ENCODE measurements at places on chromosomes 5 and 9.

DNA sequence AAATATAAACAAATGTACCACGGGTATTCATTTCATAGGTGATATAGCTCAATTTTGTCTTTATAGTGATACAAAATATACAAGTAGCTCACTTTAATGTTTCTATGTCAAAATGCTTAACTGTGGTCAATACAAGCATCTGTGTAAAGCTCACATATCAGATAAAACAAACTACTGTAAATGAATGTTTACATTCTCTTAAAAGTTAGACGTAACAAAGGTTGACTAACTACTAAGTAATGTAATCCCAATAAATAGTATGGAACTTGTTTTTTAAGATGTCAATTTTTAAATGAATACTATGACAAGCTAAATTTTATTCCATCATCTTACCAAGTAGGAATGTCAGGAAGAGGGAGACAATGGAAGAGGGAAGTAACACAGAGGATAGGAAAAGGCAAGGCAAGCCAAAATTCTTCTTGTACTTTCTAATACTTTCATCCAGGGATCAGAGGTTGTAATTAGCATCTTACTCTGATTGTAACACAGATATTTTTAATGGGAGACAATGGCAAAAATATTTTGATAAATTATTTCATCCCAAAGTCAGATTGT lies 105.5 kb downstream of the STRBP start:
- DNase-seq = no peak

DNA sequence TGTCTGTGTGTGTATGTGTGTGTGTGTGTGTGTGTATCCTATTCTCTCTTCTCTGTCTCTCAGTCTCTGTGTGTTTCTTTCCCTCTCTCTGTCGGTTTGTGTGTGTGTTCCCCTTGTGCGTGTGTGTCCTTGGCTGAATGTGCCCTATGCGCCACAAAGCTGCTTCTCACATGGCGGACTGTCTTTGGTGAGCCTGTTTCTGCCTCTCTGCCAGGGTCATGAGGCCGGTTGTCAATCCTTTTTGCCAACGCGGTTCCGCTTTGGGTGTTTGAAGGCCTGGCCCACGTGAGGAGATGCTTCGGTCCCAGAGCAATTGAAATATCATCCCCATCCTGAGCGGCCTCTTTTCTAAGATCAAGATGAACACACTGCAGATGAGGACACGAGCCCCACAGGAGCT lies 476.0 kb downstream of the SPATA31A7 start:
- DNase-seq = no peak

GRCh38 chr9:135144581-135145170 lies 57.2 kb downstream of the OLFM1 start:
- no peak for DNase-seq

DNA sequence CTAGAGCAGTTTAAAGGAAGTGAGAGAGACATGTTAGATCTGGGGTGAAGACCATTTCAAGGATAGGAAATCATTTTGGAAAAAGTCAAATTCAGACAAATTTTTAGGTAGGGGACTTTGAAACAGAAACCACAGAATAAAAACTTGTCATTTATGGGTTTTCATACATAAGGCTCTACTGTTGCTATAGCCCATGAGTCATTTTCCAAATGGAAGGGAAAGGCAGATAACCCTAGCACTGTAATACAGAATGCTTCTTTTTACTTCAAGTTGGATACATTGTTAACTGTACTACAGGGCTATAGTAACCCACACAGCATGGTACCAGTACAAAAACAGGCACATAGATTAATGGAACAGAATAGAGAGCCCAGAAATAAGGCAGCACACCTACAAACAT lies 455.4 kb downstream of the EBF1 start:
- no peak for DNase-seq

GRCh38 chr9:21473236-21473635 lies 8.9 kb downstream of the IFNE start:
- no peak for DNase-seq

- DNase-seq = no peak
These were observed 368.4 kb downstream of the CDH18 start for GRCh38 chr5:19619571-19619970.

GRCh38 chr5:133262690-133263089 lies 210.9 kb downstream of the HSPA4 start:
- no peak for DNase-seq

- DNase-seq = no peak
These were observed 1008.9 kb downstream of the EFNA5 start for GRCh38 chr5:106661866-106662265.

- DNase-seq = no peak
These were observed 11.8 kb upstream of the ZDHHC11 start for GRCh38 chr5:862367-863243.

- DNase-seq = no peak
These were observed 126.4 kb upstream of the SLC12A2 start for GRCh38 chr5:127957183-127957582.

DNA sequence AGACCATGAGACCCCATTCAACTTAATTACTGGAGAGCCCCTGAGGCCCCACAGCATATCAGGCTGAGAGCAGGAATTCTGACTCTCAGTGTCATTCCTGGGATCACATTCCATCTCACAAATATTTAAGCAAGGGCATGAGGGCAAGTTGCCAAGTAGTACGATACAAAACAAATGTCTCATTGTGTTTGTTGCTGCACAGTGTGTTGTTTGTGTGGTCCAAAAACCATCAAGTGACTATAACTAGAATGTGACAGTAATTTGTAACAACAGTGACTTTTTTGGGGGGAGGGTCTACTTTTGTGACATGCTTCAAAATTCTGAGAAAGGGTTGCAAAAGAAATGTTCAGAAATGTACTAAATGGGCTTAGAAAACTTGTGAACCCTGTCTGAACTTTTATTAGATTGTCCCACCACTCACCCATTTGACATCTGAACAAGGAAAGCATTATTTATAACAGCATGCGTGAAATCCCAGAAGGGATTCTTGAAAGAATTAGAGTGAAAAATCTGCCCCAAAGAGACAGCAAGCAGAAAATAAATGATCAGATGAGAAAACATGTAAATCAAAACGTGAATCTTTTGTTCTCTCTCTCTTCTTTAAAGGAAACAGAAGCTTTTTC lies 347.0 kb downstream of the NTRK2 start:
- DNase-seq = no peak

- DNase-seq = no peak
These were observed 123.9 kb upstream of the ADAMTSL1 start for GRCh38 chr9:18350036-18350435.

GRCh38 chr5:58044166-58044565 lies 415.7 kb downstream of the PLK2 start:
- DNase-seq = no peak

DNA sequence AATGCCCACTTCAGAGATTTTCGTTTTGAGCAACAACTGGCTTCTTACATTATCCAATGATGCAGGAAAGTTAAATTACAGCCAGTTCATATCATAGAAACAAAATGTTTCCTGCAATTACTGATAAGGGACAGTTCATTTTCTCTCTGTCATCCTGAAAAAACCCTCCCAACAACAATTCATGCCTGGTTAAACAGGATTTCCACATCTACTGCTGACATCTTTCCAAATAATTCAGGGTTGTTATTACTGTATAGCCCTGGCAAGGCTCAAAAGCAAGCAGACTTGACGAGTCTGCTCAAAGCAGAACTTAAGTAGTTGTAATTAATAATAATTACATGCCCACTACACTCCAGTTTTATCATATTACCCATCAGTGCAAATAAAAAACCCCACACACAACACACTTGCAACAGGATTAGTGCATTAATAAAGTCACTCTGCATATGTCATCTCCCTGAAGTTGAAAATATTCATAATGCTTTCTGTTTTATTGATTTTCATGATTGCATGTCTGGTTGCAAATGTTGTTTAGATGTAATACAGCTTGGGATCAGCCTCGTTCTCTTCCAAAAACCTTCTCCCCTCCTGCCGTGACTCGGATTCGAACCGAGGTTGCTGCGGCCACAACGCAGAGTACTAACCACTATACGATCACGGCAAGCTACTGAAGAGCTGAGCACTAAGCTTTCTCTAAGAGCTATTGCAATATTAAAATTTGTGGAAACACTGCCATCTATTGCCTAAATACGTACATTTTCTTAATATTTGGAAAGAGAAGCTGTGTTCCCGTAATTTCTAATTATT lies 119.6 kb upstream of the NFIB start:
- DNase-seq = no peak

- DNase-seq = no peak
These were observed 40.7 kb downstream of the NR3C1 start for GRCh38 chr5:143362664-143363227.

GRCh38 chr9:82679472-82679871 lies 383.5 kb downstream of the RASEF start:
- DNase-seq = no peak

- no peak for DNase-seq
These were observed 812 bp downstream of the SREK1 start for GRCh38 chr5:66144834-66145390.

DNA sequence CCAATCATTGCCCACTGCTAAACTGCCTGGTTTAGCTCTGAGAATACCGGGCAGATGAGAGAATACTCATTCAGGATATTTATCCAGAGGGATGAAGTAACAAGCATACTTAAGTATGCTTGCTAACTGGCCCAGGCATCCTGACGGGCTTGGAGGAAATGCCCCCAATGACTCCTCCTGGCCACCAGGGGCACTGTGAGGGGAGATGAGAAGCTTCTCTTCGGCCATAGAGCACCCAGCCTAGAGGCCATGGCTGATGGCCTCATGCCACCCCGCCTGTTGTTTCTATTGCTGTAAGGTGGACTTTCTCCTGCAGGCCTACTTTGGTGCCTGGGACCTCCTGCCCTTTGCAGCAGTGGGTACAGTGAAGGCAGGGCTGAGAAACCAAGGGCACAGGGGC lies 134.5 kb upstream of the FSTL4 start:
- DNase-seq = no peak

DNA sequence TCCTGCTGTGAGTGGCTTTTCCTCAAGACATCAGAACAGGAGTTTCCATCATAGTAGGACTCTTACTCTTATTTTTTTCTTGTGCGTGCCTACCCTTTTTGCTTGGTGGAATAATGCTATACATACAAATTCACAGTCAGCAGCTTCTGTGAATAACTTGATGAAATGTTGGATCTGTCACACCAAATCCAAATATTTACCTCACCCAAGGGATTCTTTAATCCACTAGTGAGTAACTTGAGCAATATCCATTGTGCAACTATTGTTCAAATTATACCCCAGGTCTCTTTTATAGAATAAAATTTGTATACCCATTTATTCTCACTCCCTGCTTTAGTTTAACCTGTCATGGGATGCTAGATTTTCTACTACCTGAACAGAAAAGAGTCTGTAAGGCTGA lies 1078.3 kb upstream of the EDIL3 start:
- DNase-seq = no peak

GRCh38 chr9:82091610-82092009 lies 103.0 kb downstream of the SPATA31D1 start:
- no peak for DNase-seq

DNA sequence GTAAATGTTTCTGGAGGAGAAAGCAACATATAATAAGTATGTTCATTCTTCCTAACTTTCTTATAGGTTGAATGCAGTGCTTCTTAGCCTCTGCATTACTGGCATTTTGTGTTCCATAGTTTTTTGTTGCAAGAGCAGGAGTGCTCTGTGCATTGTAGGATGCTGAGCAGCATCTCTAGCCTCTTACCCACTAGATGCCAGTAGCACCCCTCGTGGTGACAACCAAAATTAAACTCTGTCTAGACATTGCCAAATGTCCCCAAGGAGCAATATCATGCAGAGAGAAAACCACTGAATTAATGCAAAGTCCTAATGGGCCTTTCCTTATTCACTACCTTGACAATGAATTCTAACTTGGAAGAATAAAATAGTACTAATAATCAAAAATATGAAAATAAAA lies 147.0 kb downstream of the GLIS3 start:
- no peak for DNase-seq

GRCh38 chr9:97758334-97758916 lies 61.3 kb upstream of the XPA start:
- DNase-seq = no peak

DNA sequence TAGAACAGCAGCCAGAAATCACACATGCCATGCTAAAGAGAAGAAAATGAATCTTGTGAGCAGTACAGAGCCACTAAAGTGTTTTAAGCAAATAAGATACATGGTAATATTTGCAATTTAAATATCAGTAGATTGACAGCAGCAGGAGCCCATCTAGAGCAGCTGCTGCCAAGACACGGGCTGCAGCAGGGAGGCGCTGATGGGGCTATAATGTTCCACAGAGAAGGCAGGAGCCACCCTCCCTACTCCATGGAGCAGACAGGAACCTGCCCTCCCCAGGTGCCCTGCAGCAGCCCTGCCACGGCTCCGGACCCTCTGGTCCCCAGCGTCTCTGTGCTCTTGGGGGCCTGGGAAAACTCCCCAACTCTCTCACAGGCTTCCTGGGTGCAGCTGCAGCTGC lies 224.1 kb upstream of the ISL1 start:
- DNase-seq = no peak

DNA sequence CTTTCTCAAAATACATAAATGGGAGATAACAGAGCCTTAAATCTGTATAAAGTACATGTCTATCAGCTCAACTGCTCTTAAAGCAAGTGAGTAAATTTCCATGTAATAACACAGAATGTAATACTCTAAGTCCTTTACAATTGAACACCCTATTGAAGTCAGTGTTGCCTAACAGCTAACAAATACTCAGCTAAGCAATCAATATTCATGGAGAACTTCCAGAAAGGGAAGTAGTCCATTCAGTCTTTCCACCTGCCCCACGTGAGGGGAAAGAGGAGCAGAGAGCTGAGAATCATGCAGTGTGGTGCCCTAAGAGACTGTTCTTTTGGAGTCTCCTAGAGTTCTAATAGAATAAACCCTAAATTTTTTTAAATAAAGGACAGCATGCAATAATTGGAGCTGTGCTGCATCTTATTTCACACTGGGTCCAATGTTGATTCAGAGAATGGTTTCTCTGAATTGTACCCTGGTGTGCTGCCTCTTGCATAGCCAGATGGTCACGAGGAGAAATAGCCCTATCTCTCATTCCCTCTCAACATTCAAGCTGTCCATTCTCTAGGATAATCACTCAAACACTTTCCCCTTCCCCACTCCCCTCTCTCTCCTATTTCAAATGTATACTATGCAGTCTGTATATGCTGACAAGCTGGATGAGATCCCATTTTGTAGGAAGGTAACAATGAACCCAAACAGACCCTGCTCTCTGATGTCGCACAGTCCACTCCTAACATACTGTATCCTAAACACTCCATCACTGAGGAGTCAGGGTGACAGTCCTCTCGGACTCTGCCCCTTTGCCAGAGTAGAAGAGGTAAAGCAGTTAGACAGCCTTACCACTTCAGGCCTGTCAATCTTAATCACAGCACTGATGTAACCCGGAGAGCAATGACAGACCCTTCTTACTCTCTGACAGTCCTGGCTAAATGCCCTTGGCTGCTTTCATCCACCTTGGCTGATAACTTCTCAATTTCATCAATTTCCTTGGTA lies 134.8 kb downstream of the EPB41L4A start:
- DNase-seq = no peak

- no peak for DNase-seq
These were observed 195.1 kb downstream of the SMARCA2 start for GRCh38 chr9:2210201-2210600.

- DNase-seq = no peak
These were observed 1.7 kb downstream of the TRIO start for GRCh38 chr5:14144586-14145434.
